ENCODE measurements at places on chromosomes 3 and 15.

- DNase-seq = no peak
Measured at GRCh38 chr3:69012800-69013252, 658 bp downstream of the EOGT start.

GRCh38 chr3:140285380-140285779 is 350.4 kb downstream of the CLSTN2 start:
- no peak for DNase-seq

DNA sequence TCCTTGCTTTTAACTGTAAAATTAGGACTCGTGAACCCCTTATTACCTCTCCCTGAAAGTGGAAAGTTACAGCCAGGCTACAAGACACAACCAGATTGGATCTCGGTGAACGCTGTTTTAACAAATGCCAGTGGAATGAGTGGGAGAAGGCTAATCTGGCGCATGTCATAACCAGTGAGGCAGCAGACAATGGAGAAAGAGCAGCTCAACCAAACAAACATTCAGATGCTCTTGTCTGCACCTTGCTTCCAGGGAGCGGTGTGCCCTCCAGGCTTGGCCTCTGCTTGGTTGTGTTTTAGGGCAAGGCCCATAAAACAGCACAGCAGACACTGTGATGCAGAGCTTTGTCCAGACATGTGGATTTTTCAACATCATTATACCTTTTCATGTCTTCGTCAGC is 45.9 kb upstream of the ATP1B3 start:
- DNase-seq = no peak

GRCh38 chr3:135694142-135694541 is 271.4 kb upstream of the PPP2R3A start:
- DNase-seq = no peak

DNA sequence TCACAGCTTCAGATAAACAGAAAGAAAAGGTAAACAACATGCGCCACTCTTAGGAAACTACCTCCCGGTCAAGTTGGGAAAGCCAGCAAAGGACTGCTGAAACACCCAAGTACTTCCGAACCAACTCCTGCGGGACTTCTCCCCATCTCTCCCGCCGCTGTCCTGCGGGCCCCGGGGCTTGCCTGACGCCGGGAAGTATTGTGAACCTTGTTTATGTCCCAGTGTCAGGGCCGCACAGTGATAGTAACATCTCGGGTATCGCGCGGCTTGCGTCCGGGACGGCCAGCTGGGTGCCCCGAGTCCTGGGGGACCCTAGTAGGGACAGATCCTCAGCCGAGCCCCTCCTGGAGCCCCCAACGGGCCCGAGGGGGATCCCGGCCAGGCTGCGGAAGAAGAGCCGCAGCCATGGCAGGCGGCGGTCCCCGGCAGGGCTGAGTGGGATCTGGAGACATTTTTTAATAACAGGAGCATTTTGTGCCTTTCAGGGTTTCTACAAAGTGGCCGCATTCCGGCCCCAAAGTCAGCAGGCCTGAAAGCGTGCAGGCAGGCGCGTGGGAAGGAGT is 756 bp downstream of the CLPX start:
- DNase-seq = no peak

DNA sequence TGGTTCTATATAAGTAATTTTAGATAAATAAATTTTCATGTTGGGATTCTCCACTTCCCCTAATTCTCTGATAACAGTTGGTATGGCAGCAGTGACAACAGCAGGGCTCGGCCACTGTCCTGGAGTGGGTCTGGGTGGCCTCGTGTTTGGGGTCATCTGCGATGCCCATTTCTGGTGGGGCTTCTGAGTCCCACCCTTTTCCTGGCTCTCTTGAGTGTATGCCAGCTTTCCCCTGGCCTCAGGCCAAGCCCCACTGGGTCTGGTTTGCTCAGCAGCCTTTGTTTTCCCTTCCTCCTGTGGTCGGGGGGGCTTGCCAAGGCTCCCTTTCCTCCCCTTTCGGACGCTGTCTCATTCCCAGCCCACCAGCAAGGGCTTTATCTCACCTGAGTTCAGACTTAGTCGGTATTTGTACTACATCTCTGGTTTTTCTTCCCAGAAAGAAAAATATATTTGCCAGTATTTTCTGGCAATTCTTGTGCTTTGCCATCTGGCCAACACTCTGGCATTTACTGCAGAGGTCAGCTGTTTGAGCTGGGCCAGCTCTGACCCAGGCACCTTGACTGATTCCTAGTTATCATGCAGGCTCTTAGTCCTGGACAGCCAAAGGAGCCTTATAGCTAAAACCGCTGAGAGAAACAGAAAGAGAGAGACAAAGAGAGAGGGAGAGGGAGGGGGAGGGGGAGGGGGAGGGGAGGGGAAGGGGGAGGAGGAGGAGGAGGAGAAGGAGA is 35.2 kb downstream of the MYZAP start:
- no peak for DNase-seq

DNA sequence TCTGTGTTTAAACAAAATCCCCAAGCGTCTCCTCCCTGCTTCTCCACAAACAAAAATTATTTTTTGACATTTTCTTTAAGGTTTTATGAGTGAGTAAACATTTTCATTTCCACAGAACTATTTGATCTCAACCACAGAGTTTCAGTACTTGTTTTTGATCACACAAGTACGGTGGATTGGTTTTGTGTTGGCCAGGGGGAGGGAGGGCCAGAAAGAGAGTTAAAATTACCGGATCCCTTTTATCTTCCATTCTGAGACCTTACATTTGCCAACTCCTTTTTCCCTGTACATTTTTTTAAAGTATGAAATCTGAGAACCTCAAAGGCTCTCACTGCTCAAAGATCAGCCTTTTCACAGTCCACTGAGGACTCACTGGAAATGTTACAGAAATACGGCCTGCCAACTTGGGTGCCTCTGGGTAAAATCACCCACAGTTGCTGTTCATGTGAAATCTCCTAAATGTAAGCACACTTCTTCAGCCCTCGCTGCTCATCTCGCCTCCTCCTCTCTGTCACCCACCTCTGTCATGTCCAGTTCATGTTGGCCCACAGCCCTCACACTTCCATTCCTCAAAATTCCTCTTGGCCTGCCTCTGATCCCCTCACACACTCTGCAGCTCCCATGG is 1.7 kb downstream of the HOMER2 start:
- no peak for DNase-seq

DNA sequence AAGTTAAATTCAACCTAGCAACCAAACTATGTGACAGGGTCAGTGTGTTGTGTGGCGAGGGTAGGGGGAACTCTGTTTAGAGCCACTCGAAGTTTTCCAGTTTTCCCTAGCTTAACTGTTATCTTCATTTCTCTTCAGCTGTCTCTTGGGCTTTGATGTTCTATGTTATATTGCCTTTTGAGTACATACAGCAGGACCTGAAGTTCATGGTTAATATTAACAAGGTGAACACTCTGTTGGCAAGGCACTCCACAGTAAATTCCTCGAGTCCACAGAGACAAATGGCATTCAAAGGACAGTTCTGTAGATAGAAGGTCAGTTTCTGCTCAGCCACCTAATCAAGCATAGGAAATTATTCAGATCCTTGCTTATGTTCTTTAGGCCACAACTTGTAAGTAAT is 147.9 kb upstream of the DPH6 start:
- DNase-seq = no peak

DNA sequence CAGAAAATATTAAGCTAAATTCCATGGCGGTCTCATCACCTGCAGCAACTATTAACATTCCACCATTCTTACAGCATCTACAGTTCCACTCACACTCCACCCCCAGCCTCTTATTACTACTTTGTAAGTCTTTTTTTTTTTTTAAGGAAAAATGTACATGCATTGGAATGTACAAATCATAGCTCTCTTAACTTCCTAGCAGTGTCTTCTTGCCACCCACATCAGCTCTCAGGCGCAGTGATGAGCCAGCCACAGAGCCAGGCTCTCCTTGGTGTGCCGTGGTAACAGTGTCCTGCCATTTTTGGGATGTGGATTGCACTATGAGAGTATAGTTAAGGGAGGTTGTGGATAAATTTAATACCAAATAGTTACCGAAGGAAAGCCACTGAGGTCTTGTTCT is 17.8 kb downstream of the ABHD17C start:
- DNase-seq = no peak

- DNase-seq = no peak
Measured at GRCh38 chr15:46365572-46365971, 730.7 kb downstream of the SQOR start.

- no peak for DNase-seq
Measured at GRCh38 chr3:140532793-140533330, 145.0 kb upstream of the TRIM42 start.

GRCh38 chr3:172687501-172687900 is 23.4 kb downstream of the NCEH1 start:
- no peak for DNase-seq

GRCh38 chr15:79981831-79982455 is 10.9 kb upstream of the BCL2A1 start:
- no peak for DNase-seq

- DNase-seq = no peak
Measured at GRCh38 chr15:40982855-40983254, 29.6 kb downstream of the CHAC1 start.

GRCh38 chr15:64559243-64559642 is 98.9 kb downstream of the ZNF609 start:
- DNase-seq = no peak

- no peak for DNase-seq
Measured at GRCh38 chr3:117217760-117218316, 508.3 kb downstream of the TUSC7 start.

GRCh38 chr3:44019736-44020135 is 221.9 kb upstream of the TOPAZ1 start:
- DNase-seq = no peak

DNA sequence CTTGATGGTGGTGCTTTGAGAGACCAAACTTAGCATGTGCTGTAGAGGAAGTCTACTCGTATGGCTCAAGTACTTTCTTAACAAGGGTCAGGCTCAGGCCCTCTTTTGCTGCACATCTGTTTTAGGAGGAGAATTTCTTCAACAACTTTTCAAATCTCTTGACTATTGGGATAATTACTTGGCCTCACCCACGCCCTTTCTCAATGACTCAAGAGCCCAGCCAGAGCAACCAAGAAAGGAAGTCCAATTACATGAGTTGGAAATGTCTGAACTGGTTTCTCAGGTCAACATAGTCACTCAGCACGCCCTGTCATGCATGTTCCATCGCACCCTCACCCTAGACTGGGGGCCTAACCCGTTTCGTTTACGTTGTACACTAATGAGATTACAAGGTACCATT is 44.8 kb upstream of the UMPS start:
- DNase-seq = no peak

GRCh38 chr3:124413989-124414598 is 316.2 kb upstream of the UMPS start:
- DNase-seq = no peak

- no peak for DNase-seq
Measured at GRCh38 chr15:73873889-73874511, 636 bp downstream of the TBC1D21 start.

DNA sequence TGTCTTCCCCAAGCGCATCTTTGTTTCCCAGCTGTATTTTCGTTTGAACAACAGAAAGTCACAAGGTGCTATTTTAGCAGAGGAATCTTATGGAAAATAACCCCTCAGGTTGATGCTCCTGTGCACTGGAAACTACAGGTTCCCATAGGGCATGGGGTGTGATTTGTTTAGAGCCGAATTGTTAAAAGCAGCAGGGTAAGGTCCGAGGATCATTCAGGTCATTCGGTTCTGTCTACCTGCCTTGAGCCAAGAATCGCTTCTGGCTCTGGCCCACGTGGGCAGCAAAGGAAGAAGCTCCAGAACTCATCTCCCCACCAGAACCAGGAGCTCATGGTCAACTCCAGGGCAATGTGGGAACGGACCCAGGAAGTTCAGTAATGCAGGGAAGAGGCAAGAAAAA is 116.7 kb upstream of the TPM1 start:
- DNase-seq = no peak

DNA sequence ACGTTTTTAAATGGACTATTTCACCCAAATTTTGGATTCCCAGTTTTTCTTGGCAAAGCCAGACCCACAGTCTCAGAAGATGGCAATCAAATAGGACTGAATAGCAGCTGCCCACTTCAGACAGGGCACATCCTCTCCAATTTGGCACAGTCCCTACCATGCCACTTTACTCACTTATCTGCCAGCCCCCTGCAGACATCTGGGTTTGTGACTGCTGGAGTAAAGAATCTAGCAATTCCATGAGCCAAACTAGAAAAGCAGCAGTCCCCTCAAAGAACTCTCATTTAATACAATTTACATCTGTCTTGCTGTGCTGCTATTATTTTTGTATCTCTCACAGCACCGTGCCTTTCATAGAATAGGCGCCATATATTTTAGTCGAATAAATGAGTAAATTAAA is 16.0 kb upstream of the LRRN1 start:
- DNase-seq = no peak

DNA sequence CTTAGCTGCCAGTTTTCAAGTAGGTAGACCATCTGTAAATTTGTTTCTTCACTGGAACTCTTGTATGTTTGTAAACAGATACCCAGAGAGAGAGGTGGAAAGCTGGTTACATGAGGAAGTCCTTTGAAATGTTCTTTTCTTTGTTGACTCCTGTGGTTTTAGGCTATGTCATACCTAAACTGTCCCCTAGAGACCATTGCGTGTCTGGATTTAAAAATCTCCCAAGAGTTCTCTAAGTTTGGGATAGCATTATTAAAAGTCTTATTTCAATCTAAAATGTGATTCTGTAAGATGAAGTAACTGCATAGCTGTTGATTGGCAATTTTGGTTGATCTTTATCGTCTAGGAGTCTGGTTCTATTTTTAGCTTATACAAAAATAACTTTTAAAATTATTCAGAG is 127.2 kb downstream of the GHSR start:
- no peak for DNase-seq

- no peak for DNase-seq
Measured at GRCh38 chr3:136247855-136248590, 2.1 kb upstream of the PCCB start.

DNA sequence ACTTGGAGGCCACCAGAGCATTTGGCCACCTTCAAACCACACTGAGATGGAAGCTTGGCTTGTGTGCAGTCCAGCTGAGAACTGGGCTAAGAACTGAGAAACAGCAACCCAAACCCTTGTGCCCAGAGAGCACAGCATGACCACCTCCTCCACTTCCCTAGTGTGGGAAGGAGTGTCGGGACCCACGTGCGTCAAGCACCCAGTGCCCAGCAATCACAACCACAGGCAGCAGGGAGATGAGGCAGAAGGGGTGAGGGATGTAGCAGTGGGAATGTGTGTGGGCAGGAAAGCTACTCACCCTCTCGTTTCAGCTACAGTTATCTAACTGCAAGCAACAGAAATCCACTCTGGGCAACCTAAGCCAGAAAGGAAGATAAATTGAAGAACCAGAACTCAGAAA is 25.0 kb upstream of the RFTN1 start:
- DNase-seq = no peak

GRCh38 chr3:127488141-127488672 is 102.3 kb downstream of the TPRA1 start:
- DNase-seq = no peak

Data from GDM1 (cell line).